Naive B cell (primary cell): ENCODE measurements at places on chromosomes 6 and 20. TPM values are rescaled to one million over a fixed set of nuclear protein-coding genes. Genes with fewer than 3 reads are reported as not detected.

- DNase-seq = no peak
Measured at GRCh38 chr20:25088267-25088666, 6.3 kb upstream of the VSX1 start.

Gene CTAGE9
- polyA plus RNA-seq = not detected

GRCh38 chr6:100440935-100441334 is 23.8 kb downstream of the SIM1 start:
- no peak for DNase-seq

- DNase-seq = no peak
Measured at GRCh38 chr6:31007694-31008093, 2.6 kb upstream of the MUC22 start.

Gene PLAGL2
- polyA plus RNA-seq = 3.1 TPM

Gene NRSN1
- polyA plus RNA-seq = not detected

- no peak for DNase-seq
Measured at GRCh38 chr20:54456961-54457360, 18.4 kb upstream of the DOK5 start.
